AG10803 (cell line): ENCODE measurements at places on chromosomes 12 and 14.

DNA sequence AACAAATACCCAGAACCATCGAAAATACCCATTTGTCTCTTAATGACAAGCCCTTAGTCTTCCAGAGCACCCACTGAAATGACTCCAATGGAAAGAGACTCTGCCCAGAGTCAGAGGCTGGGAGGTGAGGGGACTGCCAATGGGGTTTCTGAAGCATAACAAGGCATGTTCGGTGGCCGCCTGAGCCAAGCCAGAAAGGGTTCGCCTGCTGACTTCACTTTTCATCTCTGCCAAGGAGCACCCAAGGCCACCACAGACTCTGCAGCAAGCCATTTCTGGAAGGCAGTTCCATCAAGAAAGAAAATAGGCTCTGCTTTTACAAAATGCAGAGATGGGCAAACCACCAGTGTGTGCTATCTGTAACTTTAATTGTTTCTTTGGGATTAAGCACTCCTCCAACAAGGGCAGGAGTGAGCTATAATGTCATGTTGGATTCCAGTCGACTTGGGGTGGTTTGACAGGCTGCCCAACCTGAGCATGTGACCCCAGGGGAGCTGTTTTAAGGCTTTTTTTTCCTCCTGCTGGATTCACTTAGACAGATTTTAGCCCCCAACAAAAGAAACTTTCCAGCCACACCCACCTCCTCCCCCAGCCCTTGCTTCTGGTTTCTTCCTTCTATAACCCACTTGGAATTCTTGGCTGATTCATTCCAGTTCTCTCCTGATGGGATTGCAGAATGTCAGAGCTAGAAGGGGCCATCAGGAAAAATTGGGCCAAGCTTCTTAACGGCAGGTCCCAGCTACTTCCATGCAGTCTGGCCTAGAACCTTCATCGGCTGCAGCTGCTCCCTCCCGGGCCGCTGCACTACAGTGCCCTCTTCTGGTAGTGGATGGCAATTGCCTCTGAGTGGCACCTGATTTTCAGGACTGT, 24.1 kb downstream of the CKAP4 start:
- peak; percentile 77 for DNase-seq

DNA sequence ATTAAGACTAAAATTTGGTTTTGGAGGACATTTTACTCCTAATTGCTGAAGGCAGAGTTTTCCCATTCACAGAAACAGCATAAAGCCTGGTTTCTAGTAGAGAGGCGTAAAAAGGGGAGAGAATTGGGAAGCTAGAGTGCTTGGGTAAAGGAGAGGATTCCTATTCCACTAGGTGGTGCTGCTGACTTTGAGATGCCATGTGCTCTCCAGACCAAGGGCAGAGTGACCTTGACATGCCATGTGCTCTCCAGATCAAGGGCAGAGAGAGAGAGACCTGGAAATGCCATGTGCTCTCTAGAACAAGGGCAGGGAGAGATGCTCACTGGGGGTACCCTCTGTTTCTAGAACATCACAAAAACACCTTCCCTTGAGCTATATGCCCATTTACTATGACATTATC, 176.2 kb upstream of the PDZRN4 start:
- no peak for DNase-seq

GRCh38 chr12:128542844-128543243, 275.9 kb downstream of the TMEM132C start:
- no peak for DNase-seq

DNA sequence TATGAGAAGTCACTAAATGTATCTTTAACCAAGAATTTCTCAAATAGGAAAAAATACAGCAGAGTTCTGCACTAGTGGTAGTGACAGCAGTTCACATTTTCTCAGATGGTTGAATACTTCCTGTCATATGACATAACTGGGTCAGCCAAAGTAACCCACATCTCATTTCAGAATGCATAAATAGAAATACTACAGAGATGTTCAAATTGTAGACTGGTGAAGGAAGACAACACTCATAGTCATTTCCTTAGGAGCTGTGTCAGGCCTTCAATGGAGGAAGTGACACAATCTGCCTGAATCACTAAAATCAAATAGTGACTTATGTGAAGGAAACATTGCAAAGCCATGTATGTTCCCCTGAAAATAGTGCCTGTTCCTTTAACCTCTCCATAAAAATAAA, 32.4 kb downstream of the FERMT2 start:
- peak; percentile 64 for DNase-seq

DNA sequence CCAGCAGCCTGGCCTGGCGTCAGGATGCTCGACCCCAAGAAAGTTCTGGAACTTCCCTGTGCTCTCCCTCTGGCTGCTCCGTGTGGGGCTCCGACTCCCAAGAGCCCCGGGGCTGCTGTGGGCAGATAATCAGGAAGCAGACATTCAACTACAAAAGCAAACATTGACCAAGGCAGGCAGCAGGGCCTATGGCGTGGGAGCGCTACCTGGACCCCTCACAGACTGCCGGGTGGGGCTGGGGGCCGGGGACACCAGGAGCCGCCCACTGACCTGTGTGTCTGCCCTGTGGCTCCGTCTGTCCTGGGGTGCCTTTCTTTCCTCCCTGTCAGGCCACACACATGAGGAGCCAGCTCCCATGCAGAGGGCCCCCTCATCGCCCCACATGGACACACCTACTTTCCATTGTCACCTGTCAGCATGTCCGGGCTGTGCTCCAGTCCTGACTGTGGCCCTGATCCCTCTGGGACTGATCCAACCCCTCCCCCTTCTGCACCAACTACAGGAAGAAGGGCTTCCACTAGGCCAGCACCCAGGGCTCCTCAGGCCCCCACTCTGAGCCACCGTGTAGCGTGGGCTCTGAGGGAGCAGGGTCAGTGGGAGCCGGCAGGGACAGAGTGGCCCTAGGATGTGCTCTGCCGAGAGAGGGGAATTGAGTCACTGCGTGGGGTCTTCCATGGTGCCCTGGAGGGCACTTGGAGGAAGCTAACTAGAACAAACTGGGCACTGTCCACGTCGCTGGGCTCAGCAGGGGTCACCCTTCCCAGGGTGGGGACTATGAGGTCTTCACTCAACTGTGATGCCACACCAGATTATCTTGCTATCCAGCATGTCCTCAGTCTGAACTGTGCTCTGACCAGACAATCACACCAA, 215.4 kb upstream of the C14orf180 start:
- DNase-seq, result no peak

DNA sequence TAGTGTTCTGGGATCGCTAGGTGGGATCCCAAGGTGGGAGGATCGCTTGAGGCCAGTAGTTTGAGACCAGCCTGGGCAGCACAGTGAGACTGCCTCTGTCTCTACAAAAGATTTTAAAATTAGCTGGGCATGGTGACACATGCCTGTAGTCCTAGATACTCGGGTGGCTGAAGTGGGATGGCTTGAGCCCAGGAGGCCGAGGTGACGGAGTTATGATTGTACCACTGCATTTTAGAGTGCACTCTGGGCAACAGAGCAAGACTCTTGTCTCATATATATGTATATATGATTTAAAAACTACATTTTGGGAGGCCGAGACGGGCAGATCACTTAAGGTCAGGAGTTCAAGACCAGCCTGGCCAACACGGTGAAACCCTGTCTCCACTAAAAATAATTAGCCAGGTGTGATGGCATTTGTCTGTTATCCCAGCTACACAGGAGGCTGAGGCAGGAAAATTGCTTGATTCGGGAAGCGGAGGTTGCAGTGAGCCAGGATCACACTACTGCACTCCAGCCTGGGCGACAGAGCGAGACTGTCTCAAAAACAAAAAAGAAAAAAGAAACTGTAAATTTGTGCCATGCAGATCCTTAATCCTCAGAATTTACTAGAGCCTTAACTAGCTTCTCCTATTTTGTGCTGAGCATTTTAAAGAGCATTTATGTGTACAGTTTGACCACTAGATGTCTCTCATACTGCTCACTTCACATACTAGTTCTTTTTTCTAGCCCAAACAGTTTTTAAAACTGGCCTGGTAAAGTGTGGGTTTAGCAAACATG, 114.8 kb downstream of the MON2 start:
- peak; percentile 76 for DNase-seq

DNA sequence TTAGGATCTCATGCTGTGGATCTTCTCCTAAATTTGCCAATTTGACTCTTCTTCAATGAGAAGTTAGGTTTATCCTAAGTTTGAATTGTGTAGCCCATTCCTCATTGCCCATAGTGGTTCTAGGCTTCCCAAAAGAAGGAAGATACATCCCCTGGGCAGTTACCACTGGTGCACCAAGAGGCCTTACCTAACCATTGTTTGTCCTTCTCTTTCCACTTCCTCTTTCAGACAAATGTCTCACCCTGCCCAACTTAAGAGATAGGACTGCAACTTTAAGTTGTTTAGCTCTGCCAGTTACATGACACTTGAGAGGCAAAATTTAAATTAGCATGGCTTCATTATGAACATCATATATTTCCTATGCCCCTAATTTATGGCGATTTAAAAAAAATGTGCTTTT, 9.4 kb upstream of the KCNH3 start:
- DNase-seq, result no peak

DNA sequence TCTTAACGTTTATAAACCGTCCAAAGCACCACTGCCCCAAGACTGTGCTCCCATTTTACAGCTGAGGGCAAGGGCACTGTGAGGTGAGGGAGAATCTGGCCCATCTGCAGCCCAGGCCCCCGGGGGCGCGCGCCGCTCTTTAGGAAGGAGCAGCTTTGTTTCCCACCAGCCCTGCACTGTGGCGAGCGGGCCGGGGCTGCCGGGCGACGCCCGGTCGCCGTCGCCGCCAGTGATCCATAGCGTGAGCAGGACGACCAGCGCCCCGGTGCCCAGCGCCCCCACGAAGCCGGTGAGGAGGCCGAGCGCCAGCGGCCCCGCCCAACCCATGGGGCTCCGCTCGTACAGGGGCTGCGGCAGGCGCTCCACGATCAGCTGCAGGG, 34.6 kb downstream of the FIGNL2 start:
- DNase-seq, result no peak

- DNase-seq, result no peak
Observed at GRCh38 chr12:482061-482460, 22.3 kb downstream of the B4GALNT3 start.

DNA sequence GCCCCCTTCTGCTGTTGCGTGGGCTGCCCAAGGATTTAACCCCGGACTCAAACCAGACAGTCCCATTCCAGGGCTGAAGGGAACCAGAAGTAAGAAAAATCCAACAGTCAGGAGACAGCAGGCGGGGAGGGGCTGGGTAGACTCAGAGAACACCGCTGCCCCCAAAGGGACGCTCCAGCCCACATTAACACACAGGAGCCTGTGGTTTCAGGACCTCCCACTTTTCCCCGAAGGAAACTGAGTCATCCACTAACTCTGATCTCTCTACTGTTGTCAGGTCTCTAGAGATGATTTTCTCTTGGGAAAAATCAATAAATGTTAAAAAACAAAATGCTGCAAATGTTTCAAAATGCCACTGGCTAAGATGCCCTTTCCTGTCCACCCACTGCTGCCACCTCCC, 41.6 kb downstream of the FBXO21 start:
- no peak for DNase-seq

DNA sequence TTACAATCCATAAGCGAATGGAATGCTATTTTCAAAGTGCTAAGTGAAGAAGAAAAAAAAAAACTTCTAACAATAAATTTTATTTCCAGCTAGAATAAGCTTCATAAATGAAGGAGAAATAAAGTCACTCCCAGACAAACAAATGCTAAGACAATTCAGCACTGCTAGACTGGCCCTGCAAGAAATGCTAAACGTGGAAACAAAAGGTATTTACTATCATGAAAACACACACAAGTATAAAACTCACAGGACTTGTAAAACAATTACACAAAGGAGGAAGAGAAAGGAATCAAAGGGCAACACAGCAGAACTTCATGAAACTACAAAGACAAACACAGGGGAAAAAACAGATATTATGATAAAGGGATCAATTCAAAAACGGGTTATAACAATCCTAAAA, 85.8 kb upstream of the NELL2 start:
- DNase-seq, result no peak

DNA sequence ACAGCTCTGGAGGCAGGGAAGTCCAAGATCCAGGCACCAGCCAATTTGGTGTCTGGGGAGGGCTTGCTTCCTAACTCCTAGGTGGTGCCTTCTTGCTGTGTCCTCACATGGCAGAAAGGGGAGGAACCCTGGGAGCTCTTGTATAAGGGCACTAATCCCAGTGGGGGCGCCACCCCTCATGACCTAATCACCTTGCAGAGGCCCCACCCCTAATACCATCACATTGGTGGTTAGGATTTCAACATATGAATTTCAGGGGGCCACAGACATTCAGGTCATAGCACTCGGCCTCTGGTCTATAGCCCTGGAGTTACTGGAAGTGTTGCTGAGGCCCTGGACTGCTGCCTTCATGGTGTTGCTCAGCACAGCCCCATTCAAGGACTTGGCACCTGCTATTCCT, 14.6 kb downstream of the PSMD9 start:
- peak; percentile 36 for DNase-seq

DNA sequence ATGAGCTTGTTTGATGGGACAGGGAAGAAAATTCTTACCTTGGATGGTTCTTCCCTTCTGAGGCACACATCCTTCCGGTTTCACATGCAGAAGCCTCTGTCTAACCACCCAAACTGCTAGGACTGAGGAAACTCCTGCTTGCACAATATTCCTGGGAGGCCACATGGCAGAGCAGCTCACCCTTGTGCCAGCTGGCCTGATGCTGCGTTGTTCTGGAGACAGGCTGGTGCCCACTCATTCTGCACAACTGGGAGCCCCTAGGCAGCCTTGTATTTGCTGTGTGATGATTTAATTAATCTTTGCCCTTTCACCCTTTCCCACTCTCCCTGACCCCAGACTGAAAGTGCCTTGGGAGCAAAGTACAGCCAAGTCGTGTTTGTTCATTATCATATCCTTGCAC, 130.8 kb downstream of the RTN1 start:
- DNase-seq, result no peak

- DNase-seq, result no peak
Observed at GRCh38 chr12:1530592-1531152, 63.7 kb downstream of the FBXL14 start.

DNA sequence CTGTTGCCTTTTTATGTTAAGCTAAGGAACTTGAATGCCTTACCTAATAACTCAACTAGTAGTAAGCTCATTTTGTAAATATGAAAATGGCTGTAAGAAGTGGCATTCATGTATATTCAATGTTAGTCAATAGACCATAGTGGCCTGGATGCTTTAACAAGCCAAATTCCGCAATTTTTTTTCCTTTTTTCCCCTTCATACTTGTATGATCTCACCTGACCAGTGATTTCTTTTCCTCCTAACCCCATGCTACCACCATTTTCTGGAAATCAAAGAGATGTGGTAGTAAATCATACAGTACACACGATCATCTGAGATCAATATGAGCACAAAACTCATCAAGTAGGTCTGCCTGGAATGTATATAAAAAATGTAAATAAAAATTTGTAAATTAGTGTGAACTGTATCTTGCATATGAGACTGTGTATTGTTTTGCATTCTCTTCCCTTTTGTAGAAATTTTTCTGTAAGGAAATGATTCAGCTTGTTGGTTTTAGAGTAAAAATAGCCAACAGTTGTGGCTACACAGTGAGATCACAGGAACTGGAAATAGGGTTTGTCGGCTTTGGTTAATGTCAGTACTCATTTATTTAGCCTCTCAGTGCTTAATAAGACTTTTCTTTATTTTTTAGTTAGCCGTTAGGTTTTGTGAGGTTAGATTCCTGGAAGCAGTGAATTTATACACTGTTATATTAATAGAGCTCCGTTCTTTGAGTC, 62.5 kb downstream of the ETNK1 start:
- peak; percentile 70 for DNase-seq
